ENCODE measurements at places on chromosomes 11 and 22.
A peak's percentile ranks its signal among the peaks of the same experiment; 100 is the strongest.

DNA sequence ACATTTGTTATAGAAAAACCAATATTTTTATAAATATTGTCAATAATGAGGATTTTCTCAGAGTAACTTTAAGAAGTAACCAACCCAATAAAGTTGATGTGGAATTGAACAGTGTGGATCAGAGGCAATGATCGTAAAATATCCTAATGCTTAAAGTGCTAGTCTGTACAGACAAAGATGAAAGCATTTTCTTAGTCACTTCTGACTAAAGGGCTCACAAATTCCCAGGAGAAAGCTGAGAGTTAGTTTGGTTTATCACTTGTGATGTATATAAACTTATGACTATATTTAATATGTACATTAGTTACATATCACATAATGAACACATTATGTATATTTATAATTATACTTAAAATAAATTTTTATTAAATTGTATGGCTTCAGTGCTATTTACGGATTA, 25.4 kb upstream of the DDI1 start:
- no peak for DNase-seq

GRCh38 chr22:47357086-47357485, 594.6 kb downstream of the TBC1D22A start:
- DNase-seq: no peak

GRCh38 chr11:61912530-61912898, 4.9 kb downstream of the RAB3IL1 start:
- DNase-seq: no peak

DNA sequence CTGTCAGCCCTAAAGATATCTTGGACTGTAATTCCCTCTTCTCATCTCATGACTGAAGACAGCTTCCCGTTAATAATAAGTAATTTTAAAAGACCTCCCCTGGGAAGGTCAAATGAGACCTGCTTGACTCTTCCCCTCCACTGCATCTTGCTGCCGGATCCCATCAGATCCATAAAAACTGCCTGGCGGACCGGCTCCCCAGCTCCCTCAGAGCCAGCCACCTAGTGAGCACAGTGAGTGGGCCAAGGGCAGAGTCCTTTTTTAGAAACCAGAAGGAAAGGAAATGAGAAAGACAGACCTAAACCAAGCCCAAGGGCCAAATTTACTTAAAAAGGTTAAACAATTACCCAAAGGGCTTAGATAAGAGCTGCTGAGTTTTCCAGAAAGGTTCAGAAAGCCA, 595.3 kb downstream of the OPCML start:
- no peak for DNase-seq

- DNase-seq: no peak
Observed at GRCh38 chr11:113373981-113374560, 13.5 kb upstream of the ANKK1 start.

- no peak for DNase-seq
Observed at GRCh38 chr11:125365196-125365931, 130.7 kb downstream of the FEZ1 start.

DNA sequence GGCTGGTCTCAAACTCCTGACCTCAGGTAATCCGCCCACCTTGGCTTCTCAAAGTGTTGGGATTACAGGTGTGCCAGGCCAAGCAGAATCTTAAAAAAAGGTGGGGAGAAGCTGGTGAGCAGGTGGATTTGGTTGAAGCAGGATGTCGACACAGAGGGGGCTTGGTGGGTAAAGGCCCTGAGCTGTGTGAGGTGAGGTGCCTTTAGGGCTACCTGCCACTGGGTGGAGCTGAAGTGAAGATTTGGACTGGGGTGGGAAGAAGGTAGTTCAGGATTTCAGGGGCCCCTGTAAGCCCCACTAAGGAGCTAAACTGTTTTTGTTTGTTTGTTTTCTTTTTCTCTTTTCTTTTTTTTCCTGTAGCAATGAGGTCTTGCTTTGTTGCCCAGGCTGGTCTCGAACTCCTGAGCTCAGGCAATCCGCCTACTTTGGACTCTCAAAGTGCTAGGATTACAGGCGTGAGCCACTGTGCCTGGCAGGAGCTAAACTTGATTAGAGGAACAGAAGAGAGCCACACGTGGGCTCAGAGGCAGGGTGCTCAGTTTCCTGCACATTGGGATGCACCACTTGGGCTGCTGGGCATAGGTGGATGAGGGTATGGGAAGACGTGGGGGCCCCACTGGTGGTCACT, 6.0 kb downstream of the P2RX6 start:
- peak; percentile 60 for DNase-seq

- DNase-seq: peak; percentile 66
Observed at GRCh38 chr11:1640076-1640946, 10.7 kb downstream of the KRTAP5-5 start.

GRCh38 chr22:30324014-30324730, 2.6 kb downstream of the TBC1D10A start:
- DNase-seq: no peak

DNA sequence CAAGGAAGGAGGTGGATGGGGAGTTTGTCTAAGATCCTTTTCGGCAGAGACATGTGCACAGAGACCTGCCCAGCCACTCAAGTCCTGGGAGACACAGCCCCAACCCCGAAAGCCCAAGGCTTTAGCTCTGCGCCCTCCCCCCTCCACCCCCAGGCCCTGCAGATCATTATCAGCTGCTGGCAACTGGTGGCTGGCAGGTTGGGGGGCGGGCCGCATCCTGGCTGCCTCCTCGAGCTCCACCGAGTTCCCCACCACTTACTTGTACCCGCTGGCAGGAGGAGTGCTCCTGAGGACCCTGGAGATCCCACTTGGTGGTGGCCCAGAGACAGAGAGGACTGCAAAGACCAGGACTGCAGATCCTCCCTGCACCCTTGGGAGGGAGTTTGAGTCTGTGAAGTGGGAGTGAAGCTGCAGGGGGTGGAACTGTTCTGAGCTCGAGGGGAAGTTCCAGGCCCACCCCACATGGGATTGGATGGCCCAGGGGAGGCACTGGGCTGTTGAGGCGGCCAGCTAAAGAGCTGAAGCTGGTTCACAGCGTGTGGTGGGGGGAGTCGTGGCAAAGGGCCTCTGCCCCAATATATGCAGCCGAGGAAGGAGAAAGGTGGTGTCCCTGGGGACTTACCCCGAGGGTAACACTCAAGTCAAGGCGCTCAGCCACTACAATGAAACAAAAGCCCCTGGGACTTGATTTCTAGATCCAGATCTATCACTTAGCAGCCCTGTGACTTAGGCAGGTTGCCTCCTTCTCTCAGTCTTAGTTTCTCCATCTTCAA, 19.9 kb upstream of the CCDC86 start:
- no peak for DNase-seq

DNA sequence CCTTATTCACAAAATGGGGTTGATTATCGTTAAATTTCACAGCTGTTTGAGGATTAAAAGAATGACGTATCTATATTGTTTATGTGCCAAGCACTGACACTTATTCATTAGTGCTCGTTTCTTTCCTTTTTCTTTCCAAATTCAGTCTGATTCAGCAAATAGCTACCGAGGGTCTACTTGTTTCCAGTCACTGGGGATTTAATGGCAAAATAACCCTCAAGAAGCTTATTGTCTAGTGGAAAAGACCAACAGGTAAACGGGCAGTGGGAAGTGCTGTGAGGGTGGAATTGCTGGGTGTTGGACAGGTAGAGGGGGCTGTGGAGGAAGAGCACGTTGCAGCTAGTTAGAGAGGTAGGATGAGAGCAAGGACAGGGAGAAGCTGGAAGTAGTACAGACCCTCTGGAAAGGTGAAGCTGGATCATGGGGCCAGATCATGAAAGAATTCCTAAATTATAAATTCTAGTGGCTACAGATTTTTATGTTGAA, 48.3 kb upstream of the BIRC3 start:
- no peak for DNase-seq

DNA sequence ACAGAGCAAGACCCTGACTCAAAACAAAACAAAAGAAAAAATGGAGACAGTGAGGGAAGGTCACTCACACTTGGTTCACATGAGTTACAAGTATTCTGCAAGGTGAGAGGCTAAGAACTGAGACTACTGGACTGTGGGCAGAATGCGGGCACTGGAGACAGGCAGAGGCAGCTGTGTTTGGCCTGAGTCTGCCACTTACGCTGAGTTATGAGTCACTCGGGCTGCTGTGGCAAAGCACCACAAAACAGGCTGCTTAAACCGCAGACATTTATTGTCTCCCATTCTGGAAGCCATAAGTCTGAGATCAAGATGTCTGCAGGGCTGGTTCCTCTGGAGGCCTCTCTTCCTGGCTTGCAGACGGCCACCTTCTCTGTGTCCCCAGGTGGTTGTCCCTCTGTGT, 122.8 kb downstream of the SHANK2 start:
- no peak for DNase-seq

- DNase-seq: no peak
Observed at GRCh38 chr11:11984563-11984962, 23.9 kb downstream of the DKK3 start.

- DNase-seq: no peak
Observed at GRCh38 chr22:44337678-44338004, 24.9 kb upstream of the SHISAL1 start.

DNA sequence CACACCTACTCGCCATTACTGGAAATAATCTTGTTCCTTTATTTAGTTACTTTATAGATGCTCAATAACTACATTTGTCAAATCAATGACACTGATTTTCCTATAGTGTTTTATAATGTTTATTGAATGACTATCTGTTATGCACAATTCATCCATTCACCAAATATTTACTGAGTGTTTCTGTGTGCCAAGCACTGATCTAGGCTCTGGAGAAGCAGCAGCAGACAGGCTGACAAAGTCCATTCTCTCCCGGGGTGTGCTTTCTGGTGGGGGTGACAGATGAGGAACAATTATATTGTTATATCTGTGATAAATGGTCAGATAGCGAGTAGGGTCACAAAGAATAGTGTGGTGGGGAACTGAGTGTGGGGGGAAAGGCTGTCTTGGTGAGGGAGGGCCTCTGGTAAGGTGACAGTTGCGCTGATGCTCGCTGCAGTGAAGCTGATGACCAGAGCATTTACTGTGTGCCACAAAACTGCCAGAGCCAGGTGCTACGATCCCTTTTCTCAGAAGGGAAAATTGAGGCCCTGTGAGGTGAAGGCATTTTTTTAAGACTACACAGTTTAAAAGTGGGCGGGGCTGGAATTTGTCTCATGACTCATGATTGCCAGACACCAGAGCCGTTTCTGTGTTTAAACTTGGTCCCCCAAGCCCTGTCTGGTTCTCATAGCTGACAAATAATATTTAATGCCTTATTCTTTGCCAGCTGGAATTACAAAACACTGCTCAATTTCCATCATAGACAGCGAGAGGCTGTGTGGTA, 10.2 kb downstream of the PACS1 start:
- DNase-seq: no peak

DNA sequence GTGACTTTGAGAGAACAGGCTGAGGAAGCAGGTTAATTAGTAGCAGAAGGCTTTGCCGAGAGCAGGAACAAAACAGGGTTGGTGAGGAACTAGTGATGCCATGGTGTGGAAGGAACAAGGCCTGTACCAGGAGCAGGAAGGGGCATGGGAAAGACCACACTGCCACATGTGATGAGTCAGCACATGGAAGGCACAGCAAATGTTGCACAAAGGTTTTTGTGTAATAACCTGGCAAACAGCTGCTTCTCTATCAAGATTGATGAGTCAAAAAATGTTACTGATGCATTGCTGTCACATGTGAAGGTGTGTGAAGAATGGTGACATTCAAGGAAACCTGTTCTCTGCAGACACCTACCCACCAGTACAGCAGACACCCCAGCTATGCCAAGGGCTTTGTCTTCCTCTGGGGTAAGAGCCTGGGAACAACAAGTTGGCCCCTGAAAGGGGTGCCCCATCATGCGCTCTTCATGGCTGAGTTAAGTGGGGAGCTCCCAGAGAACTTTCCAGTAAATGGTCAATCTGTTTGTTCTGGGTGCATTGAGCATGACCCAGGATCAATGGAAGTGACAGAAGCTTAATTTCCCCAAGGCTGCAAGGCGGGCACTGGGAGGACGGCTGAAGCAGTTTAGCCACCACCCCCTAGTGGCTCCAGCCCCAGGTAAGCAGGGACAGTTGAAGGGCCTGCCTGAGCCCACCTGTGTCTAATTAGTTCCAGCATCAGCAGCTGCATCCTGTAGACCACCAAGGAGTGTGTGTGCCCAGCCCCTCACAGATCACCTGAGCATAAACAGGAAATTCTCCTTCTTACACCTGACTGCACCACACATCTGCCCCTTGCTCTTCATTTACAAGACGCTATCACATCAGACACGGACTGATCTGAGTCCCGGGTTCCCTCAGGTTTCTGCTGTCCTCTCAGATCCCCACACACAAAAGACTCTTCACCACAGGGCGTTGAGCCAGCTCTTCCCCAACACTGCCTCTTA, 47.6 kb downstream of the GGTLC2 start:
- no peak for DNase-seq

DNA sequence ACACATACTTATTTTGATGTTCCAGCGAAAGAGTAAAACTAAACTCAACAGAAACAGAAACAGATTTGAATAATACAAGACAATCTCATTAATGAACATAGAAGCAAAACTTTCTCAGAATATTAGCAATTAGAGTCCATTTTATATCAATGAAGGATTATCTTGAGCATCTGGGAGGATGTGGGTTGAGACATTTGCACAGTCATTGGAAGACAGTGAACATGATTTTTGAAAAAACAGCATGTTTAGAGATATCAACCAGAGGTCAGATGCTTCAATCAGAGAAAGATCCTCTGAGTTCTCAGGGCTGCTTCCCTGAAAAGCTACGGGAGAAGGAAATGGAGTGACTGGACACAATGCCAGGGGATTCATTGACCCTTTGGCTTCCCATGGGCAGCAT, 35.9 kb upstream of the VPREB1 start:
- DNase-seq: no peak

DNA sequence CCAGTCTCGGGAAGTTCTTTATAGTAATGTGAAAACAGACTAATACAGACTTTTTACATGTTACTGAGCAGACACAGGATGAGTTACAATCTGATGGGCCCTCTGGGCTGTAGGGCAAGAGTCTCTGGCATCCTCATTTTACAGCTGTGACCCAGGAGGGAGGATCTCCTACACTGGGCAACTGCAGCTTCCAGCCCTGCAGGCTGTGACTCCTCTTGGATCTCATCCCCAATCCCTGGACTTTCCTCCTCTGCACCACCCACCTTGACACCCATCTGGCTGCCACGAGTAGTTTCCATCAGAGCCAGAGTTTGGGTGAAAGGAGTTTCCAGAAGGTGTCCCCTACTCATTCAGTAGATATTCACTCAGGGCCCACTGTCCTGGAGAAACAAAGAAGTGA, 48.9 kb upstream of the MYEOV start:
- no peak for DNase-seq

DNA sequence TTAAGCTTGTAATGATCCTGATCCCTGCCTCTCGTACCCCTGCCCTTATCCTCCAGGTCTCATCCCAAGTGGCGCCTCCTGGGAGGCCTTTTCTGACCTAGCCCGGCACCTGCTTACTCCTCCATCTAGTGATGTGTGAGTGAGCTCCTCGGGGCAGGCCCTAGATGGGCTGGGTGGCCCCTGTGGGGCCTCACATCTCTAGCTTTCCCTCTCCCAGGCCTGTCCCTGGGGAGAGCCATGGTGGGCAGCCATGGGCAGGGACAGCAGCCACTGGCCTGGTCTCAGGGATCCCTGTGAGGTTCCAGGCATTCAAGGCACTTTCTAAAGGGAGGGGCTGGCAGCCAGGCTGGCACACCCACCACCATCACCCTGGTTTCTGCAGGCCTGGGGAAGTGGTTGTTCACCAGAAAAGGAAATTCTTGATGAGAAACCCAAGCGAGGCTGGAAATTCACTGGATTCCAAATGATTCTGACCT, 27.9 kb downstream of the GNAZ start:
- no peak for DNase-seq

GRCh38 chr11:99432677-99433076, 411.9 kb downstream of the CNTN5 start:
- DNase-seq: no peak
